ENCODE measurements at places on chromosomes 16 and 17.
A peak's percentile ranks its signal among the peaks of the same experiment; 100 is the strongest.

- H3K4me3 ChIP-seq: no peak overlapping the region
- H3K27ac ChIP-seq: no peak overlapping the region
- no peak for DNase-seq
- H3K4me1 ChIP-seq: no peaks in the 10 kb centered on the region
- no peaks in the 10 kb centered on the region for H3K36me3 ChIP-seq
Observed at GRCh38 chr16:79658301-79659033, 57.9 kb upstream of the MAF start.

GRCh38 chr16:11774065-11774626 lies 22.9 kb downstream of the ZC3H7A start:
- H3K4me3 ChIP-seq: no peak overlapping the region
- H3K27me3 ChIP-seq: no peaks in the 10 kb centered on the region
- peak overlapping the region; percentile 62 for H3K27ac ChIP-seq
- H3K36me3 ChIP-seq: peaks cover 85% of the 10 kb centered on the region
- no peak for DNase-seq

DNA sequence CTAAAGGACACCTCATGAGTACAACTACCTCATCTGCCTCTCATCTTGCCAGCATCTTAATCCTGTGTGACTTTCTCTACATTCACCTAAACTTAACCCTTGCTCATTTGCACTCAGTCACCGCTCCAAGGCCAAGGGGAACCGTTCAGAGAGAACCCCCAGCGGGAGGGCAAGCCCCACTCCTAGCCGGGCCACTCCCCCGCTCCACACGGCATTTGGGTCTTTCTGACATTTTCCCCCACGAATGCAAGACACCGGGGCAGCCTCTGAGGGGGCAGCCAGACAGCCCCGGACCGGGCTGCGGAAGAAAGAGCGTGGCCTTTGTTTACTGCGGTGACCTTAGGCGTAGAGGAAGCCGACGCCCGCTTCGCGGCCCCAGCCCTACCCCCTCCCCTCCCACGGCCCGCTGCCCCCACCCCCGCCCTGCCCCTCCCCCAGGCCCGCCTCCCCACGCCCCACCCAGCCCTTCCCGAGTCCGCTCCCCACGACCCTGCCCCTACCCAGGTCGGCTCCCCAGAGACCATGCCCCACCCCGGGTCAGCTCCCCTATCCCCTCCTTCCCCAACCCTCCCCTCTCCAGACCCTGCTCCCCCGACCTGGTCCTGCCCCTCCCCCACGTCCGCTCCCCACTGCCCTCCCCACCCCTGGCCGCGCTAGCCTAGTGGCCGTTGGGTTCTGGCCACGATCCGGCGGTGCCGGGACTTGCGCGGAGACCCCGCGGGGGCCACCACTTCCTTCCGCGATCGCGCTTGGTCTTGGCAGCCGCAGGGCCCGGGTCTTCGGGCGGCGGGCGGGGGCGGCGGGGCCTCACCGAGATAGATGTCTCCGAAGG lies 789 bp downstream of the CSNK1D start:
- H3K4me1 ChIP-seq: peaks cover 37% of the 10 kb centered on the region
- H3K4me3 ChIP-seq: peak overlapping the region; percentile 95
- H3K36me3 ChIP-seq: peaks cover 57% of the 10 kb centered on the region
- peak overlapping the region; percentile 99 for H3K27ac ChIP-seq
- no peak for DNase-seq
- H3K27me3 ChIP-seq: no peaks in the 10 kb centered on the region

GRCh38 chr17:28053725-28054124 lies 11.2 kb downstream of the NLK start:
- DNase-seq: no peak
- H3K4me3 ChIP-seq: no peak overlapping the region
- peaks cover 17% of the 10 kb centered on the region for H3K4me1 ChIP-seq
- no peaks in the 10 kb centered on the region for H3K27me3 ChIP-seq
- no peaks in the 10 kb centered on the region for H3K36me3 ChIP-seq
- H3K27ac ChIP-seq: no peak overlapping the region

GRCh38 chr17:4577386-4577993 lies 6.8 kb upstream of the SMTNL2 start:
- DNase-seq: no peak
- H3K27ac ChIP-seq: no peak overlapping the region
- H3K27me3 ChIP-seq: peaks cover 39% of the 10 kb centered on the region
- peaks cover 3% of the 10 kb centered on the region for H3K36me3 ChIP-seq

GRCh38 chr17:36048066-36048465 lies 16.0 kb upstream of the CCL18 start:
- DNase-seq: no peak
- H3K27ac ChIP-seq: no peak overlapping the region
- no peaks in the 10 kb centered on the region for H3K4me1 ChIP-seq
- H3K4me3 ChIP-seq: no peak overlapping the region

GRCh38 chr17:38322156-38322779 lies 21.5 kb downstream of the GPR179 start:
- peak; percentile 72 for DNase-seq
- no peaks in the 10 kb centered on the region for H3K4me1 ChIP-seq
- no peak overlapping the region for H3K4me3 ChIP-seq
- H3K36me3 ChIP-seq: peaks cover 19% of the 10 kb centered on the region
- H3K27ac ChIP-seq: no peak overlapping the region
- no peaks in the 10 kb centered on the region for H3K27me3 ChIP-seq

DNA sequence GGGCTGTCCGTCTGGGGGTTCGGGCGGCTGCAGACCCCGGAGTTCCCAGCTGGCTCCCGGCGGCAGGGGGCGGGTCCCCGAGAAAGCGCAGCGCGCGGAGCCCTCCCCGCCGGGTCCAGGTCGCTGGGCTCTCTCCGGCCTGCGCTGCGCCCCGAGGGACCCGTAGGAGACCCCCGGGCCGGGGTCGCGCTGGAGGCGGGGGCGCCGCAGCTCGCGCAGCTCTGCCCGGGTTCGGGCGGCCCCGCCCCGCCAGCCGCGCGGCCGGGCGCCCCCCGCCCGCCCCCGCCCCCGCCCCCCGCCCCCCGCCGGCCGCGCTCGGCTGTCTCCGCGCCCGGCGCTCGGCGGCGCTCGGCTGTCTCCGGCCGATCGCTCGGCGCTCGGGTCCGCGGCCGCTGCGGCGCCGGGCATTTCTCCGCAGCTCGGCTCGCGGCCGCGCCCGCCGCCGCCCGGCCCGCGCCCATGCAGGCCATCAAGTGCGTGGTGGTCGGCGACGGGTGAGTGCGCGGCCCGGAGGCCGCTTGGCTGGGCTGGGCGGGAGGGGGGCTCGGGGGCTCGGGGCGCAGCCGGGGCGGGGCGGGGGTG lies at the start of gene RAC3:
TSS of gene RAC3 (plus strand) at position 376 of the 582 bp plus-strand sequence. CDS start at position 460, 84 bp downstream.
- H3K4me1 ChIP-seq: peaks cover 18% of the 10 kb centered on the region
- H3K27ac ChIP-seq: no peak within 1 kb of the TSS
- no peaks in the 10 kb centered on the region for H3K27me3 ChIP-seq
- H3K36me3 ChIP-seq: peaks cover 4% of the 10 kb centered on the region
- no peak for DNase-seq

GRCh38 chr17:44766409-44767038 lies 7.7 kb downstream of the ADAM11 start:
- H3K36me3 ChIP-seq: peaks cover 4% of the 10 kb centered on the region
- H3K27ac ChIP-seq: no peak overlapping the region
- H3K4me1 ChIP-seq: no peaks in the 10 kb centered on the region
- no peak overlapping the region for H3K4me3 ChIP-seq
- no peak for DNase-seq
- H3K27me3 ChIP-seq: peaks cover 77% of the 10 kb centered on the region

- peaks cover 51% of the 10 kb centered on the region for H3K4me1 ChIP-seq
- H3K36me3 ChIP-seq: peaks cover 8% of the 10 kb centered on the region
- no peaks in the 10 kb centered on the region for H3K27me3 ChIP-seq
- H3K4me3 ChIP-seq: no peak overlapping the region
- DNase-seq: no peak
- peak overlapping the region; percentile 96 for H3K27ac ChIP-seq
Observed at GRCh38 chr17:50904518-50905459, 38.6 kb upstream of the TOB1 start.

GRCh38 chr16:57533431-57534336 lies 2.7 kb downstream of the CCDC102A start:
- peaks cover 29% of the 10 kb centered on the region for H3K36me3 ChIP-seq
- DNase-seq: peak; percentile 19

DNA sequence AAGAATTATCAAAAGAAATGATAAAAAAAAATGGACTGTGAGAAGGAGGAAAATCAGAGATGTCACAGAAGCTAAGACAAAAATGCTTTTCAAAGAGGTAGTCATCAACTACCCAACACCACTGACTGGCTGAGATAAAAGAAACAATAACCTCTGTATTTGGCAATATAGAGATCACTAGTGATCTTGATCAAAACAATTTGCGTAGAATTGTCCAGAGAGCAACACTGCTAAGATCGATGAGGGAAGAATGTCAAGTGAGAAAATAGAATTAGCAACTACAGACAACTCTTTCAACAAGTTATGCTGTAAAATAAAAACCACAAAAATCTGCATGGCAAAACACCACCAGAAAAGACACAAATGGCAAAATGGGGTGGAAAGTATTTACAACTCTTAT lies 66.0 kb downstream of the BRIP1 start:
- no peaks in the 10 kb centered on the region for H3K4me1 ChIP-seq
- H3K27me3 ChIP-seq: no peaks in the 10 kb centered on the region
- DNase-seq: no peak
- no peak overlapping the region for H3K27ac ChIP-seq
- H3K4me3 ChIP-seq: no peak overlapping the region
- H3K36me3 ChIP-seq: no peaks in the 10 kb centered on the region

DNA sequence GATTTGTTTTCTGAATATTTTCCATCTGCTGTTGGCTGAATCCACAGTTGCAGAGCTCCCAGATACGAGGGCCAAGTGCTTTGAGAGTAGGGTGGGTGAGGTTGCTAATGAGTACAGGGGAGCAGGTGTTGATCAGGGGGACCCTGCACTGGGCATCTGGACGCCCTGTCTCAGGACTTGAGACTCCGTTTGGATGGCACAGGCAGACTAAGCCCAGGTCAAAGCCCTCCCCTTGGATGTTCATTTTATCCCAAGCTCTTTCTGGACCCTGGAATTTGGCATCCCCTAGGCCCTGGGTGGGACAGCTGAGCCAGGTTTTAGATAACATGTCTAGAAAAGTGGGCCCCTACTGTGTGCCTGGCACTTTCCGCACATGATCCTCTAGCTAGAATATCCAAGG lies 12.1 kb downstream of the USP6 start:
- H3K27ac ChIP-seq: no peak overlapping the region
- H3K27me3 ChIP-seq: peaks cover 11% of the 10 kb centered on the region

DNA sequence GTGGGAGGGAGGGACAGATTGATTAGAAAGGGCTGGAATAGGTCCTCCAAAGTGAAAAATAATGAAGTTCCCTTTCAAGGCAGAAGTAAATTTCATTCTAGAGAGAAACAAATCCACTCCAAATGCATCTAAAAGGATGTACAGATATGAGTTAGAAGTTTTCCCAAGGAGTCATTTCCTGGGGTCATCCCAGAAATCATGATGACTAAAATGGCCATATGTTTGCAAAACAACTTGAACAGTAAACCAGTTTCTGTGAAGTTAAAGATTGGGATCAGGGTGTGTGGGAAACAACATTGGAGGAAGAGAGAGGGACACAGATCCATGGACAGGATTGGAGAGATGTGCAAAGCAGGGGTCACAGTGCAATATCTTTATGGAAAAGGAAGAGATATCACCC lies 32.5 kb upstream of the ARHGAP44 start:
- DNase-seq: no peak
- no peaks in the 10 kb centered on the region for H3K36me3 ChIP-seq
- no peak overlapping the region for H3K4me3 ChIP-seq

DNA sequence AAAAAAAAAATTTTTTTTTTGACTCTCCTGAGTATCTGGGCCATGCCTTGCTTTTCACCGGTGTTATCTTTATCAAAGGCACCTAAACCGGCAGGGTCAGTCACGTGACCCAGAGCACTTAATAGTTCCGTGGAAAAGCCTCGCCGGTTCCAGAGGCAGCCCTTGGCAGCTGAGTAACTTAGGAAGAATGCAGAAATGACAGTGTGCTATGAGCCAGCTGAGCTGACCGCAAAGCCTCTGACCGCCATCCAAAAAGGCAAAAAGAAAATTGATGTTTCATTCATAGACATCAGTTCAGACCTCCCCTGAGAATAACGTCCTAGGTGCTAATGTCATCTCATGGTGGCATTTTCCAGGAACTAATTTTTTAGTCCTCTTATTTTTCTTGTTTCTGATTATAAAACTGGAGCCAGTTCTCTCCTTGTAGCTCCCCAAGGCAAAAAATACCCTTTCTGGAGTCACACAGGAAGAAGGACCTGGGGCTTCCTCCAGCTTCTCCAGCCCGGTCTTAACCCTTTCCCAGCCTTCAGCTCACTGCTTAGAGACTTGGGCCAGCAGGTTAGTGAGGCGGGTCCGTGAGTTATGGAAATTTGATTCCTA lies 122.6 kb downstream of the SOCS1 start:
- peaks cover 11% of the 10 kb centered on the region for H3K4me1 ChIP-seq
- no peak overlapping the region for H3K4me3 ChIP-seq
- H3K27me3 ChIP-seq: no peaks in the 10 kb centered on the region
- no peak overlapping the region for H3K27ac ChIP-seq
- DNase-seq: no peak
- H3K36me3 ChIP-seq: peaks cover 15% of the 10 kb centered on the region

DNA sequence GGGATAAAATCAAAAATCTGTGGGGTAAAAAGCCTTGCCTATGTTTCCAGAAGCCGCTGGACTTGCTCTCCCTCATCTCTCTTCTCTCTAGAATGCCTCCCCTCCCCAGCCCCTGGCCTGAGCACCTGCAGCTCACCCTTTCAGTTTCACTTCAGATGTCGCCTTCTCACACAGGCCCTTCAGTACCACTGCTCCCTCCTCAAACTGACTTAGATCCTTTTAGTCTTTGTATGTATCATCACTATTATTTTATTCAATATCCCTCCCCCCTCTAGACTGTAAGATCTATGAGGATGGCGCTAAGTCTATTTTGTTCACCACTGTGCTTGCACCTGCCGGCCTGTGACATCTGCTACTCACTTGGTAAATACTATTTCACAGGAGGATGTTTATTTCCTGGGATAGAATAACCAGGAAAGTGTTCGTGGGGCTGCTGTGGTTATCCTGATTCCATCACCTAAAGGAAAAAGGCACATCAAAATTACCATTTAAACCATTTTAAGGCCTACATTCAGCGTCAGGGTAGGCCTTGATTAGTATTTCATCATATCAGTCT lies 122.3 kb downstream of the MRTFB start:
- no peaks in the 10 kb centered on the region for H3K27me3 ChIP-seq
- no peak for DNase-seq
- peaks cover 3% of the 10 kb centered on the region for H3K36me3 ChIP-seq
- H3K27ac ChIP-seq: peak overlapping the region; percentile 16
- peak overlapping the region; percentile 7 for H3K4me3 ChIP-seq

- no peak overlapping the region for H3K27ac ChIP-seq
- H3K27me3 ChIP-seq: peaks cover 30% of the 10 kb centered on the region
- no peaks in the 10 kb centered on the region for H3K36me3 ChIP-seq
- H3K4me3 ChIP-seq: no peak overlapping the region
- peak; percentile 35 for DNase-seq
Observed at GRCh38 chr16:55842369-55843104, 9.6 kb upstream of the CES1 start.

Data from effector memory CD8-positive, alpha-beta T cell (primary cell).